ENCODE measurements at places on chromosomes 5 and 9.

- DNase-seq: no peak
These were observed 217.6 kb downstream of the ROR2 start for GRCh38 chr9:91732187-91733005.

DNA sequence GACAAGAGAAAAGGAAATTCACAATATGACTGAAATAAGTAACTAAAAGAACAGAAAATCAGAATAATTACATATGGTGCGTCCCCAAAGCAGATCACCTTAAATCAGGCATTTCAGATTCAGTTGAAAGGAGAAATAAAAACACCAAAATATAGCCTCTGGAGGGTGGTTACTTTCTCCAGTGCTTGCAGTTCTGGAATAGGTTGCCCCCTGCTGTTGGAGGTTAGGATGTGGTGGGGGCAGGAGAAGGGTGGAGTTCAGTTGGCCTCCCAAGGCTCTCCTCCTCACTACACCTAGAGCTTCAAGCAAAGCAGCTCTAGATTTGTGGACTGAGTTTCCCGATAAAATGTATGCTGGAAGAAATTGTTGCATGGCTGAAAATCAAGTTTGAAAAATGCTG, 338.2 kb upstream of the TLE4 start:
- no peak for DNase-seq

GRCh38 chr5:1488882-1489680, 34.7 kb downstream of the LPCAT1 start:
- no peak for DNase-seq

DNA sequence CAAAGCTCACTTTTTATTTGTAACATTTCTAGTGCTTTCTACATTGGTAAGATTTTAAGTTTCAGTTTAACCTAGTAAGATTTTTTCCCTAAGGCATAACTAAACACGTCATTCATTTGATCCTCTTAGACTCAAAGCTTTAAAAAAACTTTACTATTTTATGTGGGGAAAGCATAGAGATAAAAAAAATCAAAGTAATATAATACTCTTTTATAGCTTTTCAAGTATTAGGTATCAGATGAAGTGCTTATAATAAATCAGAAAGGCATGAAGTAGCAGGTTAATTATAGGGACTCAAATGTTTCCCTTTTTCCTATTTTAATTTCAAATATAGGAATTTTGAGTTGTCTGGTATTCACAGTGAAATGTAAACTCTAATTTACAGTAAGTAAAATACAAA, 68.0 kb upstream of the POU5F2 start:
- no peak for DNase-seq

GRCh38 chr9:13330396-13331004, 51.0 kb upstream of the MPDZ start:
- DNase-seq: no peak

- DNase-seq: no peak
These were observed 166.2 kb downstream of the ZNF462 start for GRCh38 chr9:107029146-107029545.

DNA sequence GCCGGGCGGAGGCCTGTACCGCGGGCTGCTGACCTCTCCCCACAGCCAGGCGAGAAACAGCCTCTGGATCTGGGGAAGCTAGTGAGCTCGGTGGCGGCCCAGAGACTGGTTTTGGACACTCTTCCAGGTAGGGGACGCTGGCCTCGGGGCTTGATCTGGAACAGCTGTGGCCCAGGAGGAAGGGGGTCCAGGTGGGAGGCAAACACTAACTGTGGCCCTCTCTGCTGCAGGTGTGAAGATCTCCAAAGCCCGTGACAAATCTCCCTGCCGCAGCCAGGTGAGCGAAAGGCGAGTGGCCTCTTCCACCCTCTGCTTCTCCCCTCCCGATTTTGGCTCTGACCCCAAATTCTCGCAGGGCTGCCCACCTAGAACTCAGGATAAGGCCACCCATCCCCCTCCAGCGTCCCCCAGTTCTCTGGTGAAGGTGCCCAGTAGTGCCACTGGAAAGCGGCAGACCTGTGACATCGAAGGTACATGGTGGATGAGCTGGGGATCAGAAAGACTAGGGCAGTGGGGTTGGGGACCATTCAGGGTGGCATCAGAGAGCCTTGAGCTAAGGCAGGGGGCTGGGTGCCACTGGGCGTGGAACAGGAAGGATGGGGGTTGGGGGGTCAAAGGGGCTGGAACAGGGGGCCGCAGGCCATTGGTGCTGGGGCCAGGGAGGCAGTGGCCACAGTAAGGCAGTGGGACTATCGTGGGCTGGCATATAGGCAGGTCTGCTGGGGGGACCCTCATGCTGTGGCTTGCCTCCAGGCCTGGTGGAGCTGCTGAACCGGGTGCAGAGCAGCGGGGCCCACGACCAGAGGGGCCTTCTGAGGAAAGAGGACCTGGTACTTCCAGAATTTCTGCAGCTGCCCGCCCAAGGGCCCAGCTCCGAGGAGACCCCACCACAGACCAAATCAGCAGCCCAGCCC, 12.9 kb upstream of the SLC34A1 start:
- no peak for DNase-seq

DNA sequence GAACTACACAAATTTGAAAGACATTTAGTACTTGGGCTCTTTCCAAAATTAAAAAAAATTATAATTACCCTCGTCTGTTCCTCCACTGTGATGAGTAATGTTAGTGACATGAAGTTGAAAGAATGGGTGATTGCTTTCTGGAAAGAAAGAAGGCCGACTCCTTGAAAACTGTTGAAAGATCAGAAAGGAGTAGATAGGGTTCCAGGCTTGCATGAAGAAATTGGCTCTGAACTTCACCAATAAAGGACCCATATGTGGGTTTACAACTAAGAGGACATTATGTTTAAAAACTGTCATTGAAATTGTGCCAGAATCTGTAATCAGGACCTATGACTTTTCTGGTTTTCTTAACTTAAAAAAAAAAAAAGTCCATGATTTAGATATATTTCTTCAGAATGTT, 20.7 kb upstream of the MOCS2 start:
- DNase-seq: no peak

DNA sequence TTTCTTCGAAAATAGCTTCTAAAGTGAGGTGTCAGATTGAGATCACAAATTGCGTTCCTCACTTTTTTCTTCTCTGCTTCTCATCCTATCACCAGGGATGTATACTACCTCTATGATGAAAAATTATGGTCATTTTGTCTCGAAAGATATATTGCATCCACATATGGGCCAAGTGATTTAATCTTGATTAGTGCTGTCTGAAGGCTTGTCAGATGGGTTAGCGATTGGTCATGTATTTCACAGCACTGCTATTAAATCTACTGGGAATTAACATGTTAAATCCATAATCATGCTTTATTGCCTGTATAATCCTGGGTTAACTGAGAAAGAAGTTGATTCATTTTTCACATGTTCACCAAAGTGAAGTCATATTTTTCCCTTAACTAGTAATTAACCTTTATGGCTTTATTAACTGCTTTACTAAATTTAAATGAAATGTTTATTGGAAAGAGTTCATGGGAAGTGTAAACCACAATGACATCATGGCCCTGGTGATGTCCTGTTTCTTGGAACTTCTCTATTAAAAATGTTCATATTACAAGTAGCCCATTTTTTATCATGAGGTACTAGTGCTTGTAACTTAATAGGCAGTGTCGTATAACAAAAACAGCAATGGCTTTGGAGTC, 193.3 kb downstream of the SMC2 start:
- no peak for DNase-seq

DNA sequence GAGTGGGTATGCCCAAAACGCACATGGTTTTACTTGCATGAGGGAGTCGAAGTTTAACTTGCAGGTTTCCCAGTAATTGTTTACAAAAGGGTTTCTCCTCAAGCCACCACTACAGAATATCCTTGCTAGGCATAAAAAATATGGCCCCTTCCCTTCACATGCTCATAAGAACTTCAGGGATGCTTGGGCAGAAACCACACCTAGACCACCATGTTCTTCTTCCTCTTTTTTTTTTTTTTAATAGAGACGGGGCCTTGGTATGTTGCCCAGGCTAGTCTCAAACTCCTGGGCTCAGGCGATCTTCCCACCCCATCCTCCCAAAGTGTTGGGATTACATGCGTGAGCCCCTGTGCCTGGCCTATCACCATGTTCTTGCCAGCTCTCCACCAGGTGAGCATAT, 18.6 kb upstream of the PLIN2 start:
- DNase-seq: no peak

DNA sequence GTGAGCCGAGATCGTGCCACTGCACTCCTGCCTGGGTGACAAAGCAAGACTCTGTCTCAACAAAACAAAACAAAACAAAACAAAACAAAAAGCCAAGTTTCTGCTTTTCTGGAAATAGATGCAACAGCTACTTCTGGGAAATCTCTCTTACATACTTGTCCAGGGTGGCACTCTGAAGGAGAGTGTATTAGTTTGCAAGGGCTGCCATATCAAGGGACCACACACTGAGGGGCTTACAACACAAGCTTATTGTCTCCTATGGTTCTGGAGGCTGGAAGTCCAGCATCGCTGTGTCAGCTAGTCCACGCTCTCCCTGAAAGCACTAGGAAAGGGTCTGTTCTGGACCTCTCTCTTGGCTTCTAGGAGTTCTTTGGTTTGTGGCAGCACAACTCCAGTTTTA, 277.9 kb upstream of the WWC1 start:
- no peak for DNase-seq

DNA sequence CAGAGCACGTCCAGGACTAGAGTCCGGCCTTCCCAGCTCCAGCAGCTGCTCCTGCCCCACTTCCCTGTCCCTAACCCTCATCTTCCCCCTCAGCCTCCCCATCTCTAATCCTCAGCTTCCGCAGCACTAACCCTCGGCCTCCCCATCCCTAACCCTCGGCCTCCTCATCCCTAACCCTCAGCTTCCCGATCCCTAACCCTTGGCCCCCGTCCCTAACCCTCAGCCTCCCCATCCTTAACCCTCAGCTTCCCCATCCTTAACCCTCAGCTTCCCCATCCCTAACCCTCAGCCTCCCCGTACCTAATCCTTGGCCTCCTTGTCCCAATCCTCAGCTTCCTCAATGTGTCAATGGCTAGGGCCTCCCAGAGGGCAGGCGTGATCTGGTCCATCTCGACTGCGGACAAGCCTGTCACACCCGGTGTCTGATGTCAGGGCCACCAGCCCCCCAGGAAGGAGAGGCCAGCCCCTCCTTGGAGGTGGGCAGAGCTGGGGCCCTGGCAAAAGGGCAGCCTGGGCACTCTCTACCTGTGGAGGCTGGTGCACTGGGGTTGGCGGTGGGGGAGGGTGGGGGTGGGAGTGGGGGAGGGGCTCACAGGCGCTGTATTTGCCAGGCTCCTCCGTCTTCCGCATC, 1.4 kb downstream of the OBP2B start:
- no peak for DNase-seq

- no peak for DNase-seq
These were observed 321.8 kb upstream of the ADCY2 start for GRCh38 chr5:7074176-7074575.

- no peak for DNase-seq
These were observed 45.5 kb downstream of the CCNH start for GRCh38 chr5:87367243-87367642.

DNA sequence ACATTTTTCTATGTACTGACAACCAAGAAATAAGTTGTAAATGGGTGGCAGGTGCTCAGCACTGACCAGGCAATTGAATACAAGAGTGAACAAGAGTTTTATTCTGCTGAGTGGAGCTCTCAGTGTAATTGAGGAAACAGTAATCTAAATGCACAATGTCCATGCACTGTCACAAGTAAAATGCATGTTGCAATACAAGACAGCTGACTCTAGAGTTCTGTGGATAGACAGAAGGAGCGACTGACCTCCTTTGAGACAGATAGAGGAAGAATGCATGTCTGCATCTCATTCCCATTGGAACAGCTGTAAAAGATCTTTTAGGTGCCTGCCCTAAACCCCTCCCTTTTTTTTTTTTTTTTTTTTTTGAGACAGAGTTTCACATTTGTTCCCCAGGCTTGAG, 299.0 kb downstream of the FBXL7 start:
- DNase-seq: no peak

DNA sequence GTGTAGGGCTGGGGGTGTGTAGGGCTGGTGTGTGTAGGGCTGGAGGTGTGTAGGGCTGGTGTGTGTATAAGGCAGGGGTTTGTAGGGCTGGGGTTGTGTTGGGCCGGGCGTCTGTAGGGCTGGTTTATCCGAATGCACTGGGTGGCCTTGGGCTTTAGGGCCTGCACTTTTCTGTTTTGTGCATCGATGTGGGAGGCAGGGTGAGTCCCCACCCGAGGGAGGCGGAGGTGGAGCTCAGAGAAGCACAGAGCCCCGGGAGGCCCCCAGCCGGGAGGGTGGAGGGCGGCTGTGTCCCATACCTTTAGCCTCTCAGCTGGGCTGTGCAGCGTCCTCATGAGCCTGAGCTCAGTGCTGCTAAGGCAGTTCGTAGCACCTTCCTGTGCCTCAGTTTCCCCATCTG, 13.5 kb downstream of the COL5A1 start:
- no peak for DNase-seq

DNA sequence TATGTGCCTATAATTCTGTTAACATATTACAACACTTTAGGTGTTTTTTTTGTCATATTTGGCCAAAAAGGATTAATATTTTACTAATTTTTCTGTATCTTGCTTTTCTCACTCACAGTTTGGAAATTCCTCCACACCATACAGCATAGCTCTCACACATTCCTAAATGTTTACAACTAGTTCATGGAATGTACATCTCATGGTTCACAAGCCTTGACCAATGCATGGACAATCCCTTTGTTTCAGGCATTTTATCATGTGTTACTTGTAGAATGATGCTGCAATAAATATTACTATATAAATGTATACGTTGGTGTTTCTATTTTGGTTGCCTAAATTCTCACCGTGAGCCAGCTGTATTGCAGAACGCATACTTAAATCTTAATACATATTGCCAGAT, 80.5 kb upstream of the SPATA31C2 start:
- no peak for DNase-seq

- DNase-seq: no peak
These were observed 260.8 kb upstream of the PPP1R2B start for GRCh38 chr5:156589104-156589945.

All from upper lobe of left lung (tissue), 6 donors.